ENCODE measurements at places on chromosomes 13 and 19. TPM values are rescaled to one million over a fixed set of nuclear protein-coding genes. Genes with fewer than 3 reads are reported as not detected.

- peak overlapping the region; percentile 96 for H3K4me3 ChIP-seq
- H3K27ac ChIP-seq: peak overlapping the region; percentile 90
- peaks cover 31% of the 10 kb centered on the region for H3K36me3 ChIP-seq
- peaks cover 74% of the 10 kb centered on the region for H3K4me1 ChIP-seq
- no peaks in the 10 kb centered on the region for H3K27me3 ChIP-seq
Observed at GRCh38 chr19:42216653-42217519, 591 bp downstream of the DEDD2 start.

ZNF296 gene
- total RNA-seq: 1.9 TPM

ZNF43 gene
- total RNA-seq: 27.6 TPM

DNA sequence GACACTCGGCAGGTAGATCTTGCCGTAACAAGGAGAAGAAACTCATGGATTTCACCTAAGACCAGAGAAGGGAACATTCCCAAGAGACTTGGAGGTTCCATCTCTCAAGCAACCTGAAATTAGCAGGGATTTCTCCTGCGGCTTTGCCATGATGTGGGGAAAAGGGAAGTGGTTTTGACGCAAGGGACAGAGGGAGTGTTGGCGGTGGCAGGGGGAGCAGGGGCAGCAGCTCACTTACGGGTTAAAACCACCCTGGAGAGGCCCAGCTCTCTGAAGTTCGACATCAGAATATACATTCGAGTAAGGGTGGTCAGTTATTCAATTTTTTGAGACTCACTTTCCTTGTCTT, 76.1 kb upstream of the POMP start:
- no peak overlapping the region for H3K4me3 ChIP-seq
- no peaks in the 10 kb centered on the region for H3K36me3 ChIP-seq
- DNase-seq: no peak
- H3K4me1 ChIP-seq: no peaks in the 10 kb centered on the region
- H3K27me3 ChIP-seq: no peaks in the 10 kb centered on the region
- H3K27ac ChIP-seq: no peak overlapping the region

GRCh38 chr19:9939301-9939913, 3.1 kb upstream of the OLFM2 start:
- peaks cover 23% of the 10 kb centered on the region for H3K4me1 ChIP-seq
- H3K27ac ChIP-seq: no peak overlapping the region

- no peaks in the 10 kb centered on the region for H3K36me3 ChIP-seq
- DNase-seq: no peak
- H3K27ac ChIP-seq: no peak overlapping the region
- no peaks in the 10 kb centered on the region for H3K27me3 ChIP-seq
- no peak overlapping the region for H3K4me3 ChIP-seq
Observed at GRCh38 chr19:16461630-16462051, 10.1 kb downstream of the EPS15L1 start.

SBSN gene
- total RNA-seq: not detected

KLF5 gene
- total RNA-seq: 5.4 TPM

DNA sequence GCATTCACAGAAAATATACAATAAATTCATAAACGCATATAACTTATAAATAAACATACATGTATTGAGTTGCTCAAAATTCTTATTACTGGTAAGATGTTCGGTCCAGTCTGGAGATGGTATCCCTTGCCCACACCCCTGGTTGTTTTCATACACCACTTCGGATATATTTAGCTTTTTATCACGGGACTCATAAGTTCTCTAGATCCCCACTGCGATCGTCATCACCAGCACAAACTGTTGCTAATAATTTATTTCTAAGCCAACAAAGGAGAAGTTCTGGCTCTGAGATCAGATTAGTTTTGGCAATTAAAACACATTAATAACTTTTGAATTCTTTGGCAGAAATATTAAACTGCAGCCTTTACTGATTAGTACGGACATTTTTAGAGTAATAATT, 23.0 kb upstream of the SGCG start:
- no peaks in the 10 kb centered on the region for H3K4me1 ChIP-seq
- H3K27ac ChIP-seq: no peak overlapping the region
- no peak for DNase-seq
- no peak overlapping the region for H3K4me3 ChIP-seq

TJP3 gene
- 21.1 TPM for total RNA-seq

ZNF564 gene
- 29.2 TPM for total RNA-seq

DNA sequence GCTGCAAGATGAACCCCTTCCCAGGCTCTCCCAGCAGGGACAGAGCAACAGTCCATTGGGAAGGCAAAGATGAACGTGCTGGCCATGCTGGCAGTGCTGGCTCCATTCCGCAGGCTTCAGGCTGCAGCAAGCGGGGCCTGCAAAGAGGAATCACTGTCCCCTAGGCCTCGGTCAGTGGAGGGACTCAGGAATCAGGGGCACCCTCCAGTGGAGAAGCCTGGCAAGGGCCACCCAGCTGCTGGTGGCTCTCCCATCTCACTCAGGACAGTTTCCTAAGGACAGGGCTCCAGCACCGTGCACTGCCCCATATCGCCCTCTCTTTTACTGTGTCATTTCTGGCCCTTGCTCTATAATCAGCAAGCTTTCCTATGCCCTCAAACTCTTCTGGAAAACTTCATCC, 498.6 kb downstream of the EFNB2 start:
- H3K4me1 ChIP-seq: no peaks in the 10 kb centered on the region
- DNase-seq: no peak

LILRB5 gene
- total RNA-seq: 0.47 TPM

- no peak for DNase-seq
- H3K4me3 ChIP-seq: no peak overlapping the region
- no peaks in the 10 kb centered on the region for H3K36me3 ChIP-seq
- H3K27ac ChIP-seq: no peak overlapping the region
Observed at GRCh38 chr13:33348366-33348765, 62.8 kb upstream of the STARD13 start.

ATP4A gene
- not detected for total RNA-seq

DNA sequence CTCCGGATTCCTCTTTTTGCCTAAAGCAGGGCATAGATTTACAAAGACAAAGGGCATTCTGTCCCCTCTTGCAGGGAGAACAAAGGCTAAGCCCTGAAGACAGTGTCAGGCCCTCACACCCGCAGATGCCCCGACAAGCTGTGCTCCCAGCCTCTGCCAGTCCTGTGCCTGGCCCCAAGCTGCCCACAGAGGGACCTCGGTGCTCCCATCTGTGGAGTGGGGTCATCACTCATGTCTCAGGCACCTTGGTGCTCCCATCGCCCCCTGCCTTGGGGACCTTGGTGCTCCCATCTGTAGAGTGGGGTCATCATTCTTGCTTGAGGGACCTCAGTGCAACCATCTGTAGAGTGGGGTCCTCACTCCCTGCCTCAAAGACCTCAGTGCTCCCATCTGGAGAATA, 24.3 kb downstream of the C13orf46 start:
- no peaks in the 10 kb centered on the region for H3K4me1 ChIP-seq
- no peak for DNase-seq
- H3K27me3 ChIP-seq: no peaks in the 10 kb centered on the region
- H3K27ac ChIP-seq: no peak overlapping the region
- H3K4me3 ChIP-seq: no peak overlapping the region

GRCh38 chr13:39233519-39233918, 195.3 kb downstream of the NHLRC3 start:
- H3K4me1 ChIP-seq: no peaks in the 10 kb centered on the region
- no peaks in the 10 kb centered on the region for H3K27me3 ChIP-seq
- no peaks in the 10 kb centered on the region for H3K36me3 ChIP-seq
- DNase-seq: no peak
- no peak overlapping the region for H3K4me3 ChIP-seq

DNA sequence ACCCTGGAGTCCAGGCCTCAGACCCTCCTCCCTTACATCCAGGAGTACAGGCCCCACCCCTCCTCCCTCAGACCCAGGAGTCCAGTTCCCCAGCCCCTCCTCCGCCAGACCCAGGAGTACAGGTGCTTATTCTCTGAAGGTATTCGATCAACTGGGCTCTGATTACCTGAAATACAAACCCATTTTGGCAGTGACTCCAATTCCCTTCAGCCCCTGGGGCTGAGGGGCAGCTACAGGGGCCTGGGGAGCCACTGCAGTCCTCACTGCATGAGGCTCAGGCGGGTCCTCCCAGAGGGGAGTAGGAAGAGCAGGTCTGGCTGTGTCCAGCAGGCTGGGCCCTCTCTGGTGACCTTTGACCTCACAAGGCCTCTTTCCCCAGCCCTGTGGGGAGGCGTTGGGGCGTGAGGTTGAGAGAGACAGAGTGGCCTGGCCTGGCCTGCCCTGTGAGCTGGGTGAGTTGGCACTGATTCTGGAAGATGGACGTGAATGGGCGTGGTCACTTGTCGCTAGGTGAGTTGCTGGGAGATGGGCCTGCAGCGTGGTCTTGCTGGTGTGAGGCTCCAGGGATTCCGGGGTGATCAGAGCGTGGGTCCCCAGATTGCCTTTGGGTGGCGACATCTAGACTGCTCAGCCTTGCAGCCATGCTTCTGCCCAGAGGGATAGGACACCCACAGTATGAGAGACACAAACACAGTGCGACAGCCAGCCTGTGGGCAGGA, 3.1 kb downstream of the BCAT2 start:
- no peak overlapping the region for H3K4me3 ChIP-seq
- no peaks in the 10 kb centered on the region for H3K27me3 ChIP-seq
- DNase-seq: no peak

C5AR2 gene
- total RNA-seq: 2.9 TPM

DNA sequence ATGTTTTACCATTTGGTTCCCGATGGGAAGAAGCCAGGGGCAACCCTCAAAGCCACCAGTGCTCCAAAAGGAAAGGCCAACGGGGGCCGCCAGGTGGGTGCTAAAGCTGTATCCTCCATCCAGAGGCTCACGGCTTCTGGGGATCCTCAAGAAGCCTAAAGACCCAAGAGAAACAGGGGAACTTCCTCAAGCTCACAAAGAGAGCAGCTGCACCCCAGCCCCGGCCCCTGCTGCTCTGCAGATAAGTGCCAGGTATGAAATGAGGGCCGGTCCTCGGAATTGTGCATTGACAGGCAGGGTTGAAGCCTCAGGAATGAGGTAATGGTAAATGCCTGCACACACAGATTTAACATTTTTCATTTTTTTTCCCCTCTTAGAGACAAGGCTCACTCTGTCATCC, 8.0 kb upstream of the POP4 start:
- H3K36me3 ChIP-seq: no peaks in the 10 kb centered on the region
- no peak overlapping the region for H3K27ac ChIP-seq
- H3K4me1 ChIP-seq: no peaks in the 10 kb centered on the region
- no peak overlapping the region for H3K4me3 ChIP-seq
- DNase-seq: no peak
- H3K27me3 ChIP-seq: no peaks in the 10 kb centered on the region

DNA sequence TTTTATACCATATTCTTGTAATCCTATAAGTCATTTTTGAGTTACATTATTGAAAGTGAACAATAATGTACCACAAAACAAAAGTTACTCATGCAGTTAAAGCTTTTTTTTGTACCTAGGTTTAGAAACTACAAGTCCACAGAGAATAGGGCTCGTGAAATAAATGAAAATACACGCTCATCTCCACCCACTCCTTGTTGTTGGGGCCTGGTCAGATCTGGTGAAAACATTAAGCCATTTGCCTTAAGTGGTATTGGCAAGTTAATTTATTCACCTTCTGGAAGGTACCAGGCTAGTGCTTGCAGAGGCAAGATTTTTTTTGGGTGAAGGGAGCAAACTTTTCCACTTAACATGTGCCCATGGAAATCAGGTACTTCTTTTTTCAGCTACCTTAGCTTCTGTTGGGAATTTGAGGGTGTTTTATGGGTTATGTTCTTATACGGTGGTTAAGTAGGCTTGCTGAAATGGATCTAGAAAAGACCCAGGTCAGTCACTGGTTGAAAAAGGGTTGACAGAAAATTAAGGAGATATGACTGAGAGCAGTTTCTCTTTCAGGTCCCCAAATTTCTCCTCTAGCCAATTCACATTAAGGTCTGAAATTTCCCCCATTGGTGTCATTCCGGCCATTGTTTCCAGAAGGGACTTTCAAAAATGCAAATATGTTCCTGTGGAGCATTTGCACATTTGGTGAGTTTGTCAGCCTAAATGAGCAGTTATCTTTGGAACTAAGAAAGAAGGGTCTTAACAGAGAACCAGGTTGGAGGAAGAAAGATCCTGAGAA, 143.3 kb downstream of the KCNRG start:
- H3K27ac ChIP-seq: no peak overlapping the region
- H3K36me3 ChIP-seq: no peaks in the 10 kb centered on the region
- H3K4me1 ChIP-seq: peaks cover 3% of the 10 kb centered on the region
- no peak overlapping the region for H3K4me3 ChIP-seq
- no peak for DNase-seq

ENOX1 gene
- total RNA-seq: not detected

GRCh38 chr13:108728370-108728769, 99.0 kb downstream of the MYO16 start:
- H3K4me1 ChIP-seq: no peaks in the 10 kb centered on the region
- H3K4me3 ChIP-seq: no peak overlapping the region
- H3K27me3 ChIP-seq: no peaks in the 10 kb centered on the region
- DNase-seq: no peak
- no peaks in the 10 kb centered on the region for H3K36me3 ChIP-seq

DNA sequence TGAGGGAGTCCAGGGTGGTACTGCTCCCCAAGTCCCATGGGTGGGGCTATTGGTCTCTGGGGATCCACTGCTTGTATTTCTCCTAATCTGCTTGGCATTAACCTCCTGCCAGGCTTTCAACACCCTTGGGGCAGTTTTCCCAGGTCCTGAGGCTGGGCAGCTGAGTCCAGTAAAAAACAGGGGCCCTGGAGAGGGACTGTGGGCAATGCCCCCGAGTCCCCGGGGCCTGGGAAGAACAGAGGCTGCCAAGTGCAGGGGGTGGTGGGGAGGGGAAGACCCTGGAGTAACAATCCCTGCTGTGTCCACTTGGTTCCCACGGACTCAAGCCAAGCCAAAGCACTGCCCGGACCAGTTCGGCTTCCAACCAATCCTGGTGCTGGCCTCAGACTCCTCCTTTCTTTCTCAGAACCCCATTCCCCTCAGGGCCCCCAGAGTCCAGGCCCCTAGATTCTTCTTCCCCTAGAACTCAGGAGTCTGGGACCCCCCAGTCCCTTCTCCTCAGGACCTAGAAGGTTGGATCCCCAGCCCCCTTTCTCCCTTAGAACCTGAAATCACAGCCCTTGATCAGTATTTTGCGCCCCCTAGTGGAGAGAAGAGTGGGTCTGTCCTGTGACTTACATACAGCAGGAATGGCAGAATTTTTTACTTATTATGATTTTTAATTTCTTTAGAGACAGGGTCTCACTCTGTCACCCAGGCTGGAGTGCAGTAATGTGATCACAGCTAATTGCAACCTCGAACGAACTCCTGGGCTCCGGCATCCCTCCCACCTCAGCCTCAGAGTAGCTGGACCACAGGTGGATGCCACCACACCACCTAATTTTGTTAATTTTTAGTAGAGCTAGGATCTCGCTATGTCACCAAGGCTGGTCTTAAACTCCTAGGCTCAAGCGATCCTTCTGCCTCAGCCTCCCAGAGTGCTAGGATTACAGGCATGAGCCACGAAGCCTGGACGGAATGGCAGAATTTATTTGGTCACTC, 3.7 kb upstream of the CLPTM1 start:
- no peak overlapping the region for H3K4me3 ChIP-seq
- H3K27me3 ChIP-seq: no peaks in the 10 kb centered on the region
- DNase-seq: peak; percentile 74
- no peaks in the 10 kb centered on the region for H3K36me3 ChIP-seq
- H3K4me1 ChIP-seq: peaks cover 20% of the 10 kb centered on the region

HIPK4 gene
- total RNA-seq: not detected

Data from CD4-positive, alpha-beta memory T cell (primary cell).